ENCODE measurements at places on chromosomes 12 and 14.

- peak; percentile 34 for DNase-seq
These were observed 18.0 kb upstream of the NT5DC3 start for GRCh38 chr12:103858953-103859601.

GRCh38 chr14:23352506-23353432 lies at the start of gene SLC22A17:
Gene SLC22A17, minus strand, starts transcription at chr14:23352887.
- no peak for DNase-seq

GRCh38 chr14:70315942-70316341 lies 43.5 kb downstream of the COX16 start:
- no peak for DNase-seq

DNA sequence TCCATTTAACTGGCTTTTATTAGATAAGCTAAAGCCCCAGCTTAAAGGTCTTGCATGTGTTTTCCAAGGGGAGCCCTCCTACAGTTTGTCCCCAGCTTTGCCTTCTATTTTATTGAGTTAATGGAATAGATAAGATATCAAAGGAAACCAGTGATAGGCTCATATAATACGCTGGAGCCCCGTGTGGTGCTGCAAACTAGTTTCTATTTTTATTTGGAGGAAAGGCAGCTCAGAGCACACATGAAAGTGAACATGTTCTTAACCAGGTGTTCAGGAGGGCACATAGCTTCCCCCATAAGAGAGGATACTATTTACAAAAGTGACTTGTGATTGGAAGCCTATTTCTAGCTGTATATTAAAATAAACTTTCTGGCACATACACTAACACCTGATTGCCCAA lies 251.7 kb downstream of the PDZRN4 start:
- no peak for DNase-seq

DNA sequence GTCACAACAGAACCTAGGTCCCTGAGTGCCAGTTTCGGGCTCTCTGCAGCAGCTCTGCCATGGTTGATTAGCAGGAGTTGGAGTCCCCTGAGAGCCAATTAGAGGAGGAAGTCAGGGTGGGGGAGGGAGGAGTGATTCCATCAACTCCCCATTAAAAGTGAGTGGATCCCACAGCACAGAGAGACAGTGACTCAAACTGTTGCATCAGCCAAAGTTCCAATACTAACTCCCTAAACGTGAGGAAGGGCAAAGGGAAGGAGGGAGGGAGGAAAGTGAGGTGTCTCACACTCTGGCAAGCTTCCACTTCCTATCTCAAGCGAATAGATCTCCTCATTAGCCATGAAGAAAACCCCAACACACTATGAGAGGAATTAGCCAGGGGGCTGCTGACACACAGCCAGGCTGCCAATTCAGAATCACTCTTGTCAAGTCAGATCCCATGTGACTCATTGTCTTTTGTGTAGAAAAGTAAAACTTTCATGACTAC lies 23.6 kb downstream of the OR11H4 start:
- no peak for DNase-seq

DNA sequence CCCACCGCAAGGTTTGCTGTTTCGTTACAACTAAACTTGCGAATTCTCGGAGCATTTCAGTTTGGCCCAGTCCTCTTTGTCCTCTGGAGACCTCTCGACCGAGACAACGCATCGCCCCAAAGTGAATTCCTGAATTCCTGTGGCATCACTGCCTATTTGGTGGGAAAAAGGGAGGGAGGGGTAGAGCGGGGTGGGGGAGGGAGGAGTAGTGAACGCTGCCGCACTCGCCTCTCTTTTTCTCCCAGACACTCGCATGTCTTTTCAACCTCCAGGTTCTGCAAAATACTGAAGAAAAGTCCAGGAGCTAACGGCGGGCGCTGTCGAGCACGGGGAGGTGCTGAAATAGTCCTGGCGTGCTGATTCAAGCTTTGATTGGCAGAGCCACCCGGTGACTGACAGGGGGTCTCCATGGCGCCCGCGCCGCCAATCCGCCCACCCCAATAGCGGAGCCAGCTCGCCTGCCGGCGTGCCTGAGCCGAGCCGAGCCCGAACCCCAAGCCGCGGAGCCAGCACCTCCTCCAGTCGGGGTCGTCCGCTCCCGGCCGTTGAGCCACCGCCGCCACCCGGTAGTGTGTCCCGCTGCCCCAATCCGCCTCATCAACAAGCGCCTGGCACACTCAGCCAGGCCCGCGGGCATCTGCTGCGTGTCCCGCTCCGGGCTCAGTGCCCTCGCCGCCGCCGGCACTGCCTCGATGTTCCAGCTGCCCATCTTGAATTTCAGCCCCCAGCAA lies at the start of gene SIX6:
Gene SIX6, plus strand, starts transcription at position 440 of the 731 bp plus-strand sequence. Its CDS starts 253 bp downstream, at position 693.
- DNase-seq = no peak

DNA sequence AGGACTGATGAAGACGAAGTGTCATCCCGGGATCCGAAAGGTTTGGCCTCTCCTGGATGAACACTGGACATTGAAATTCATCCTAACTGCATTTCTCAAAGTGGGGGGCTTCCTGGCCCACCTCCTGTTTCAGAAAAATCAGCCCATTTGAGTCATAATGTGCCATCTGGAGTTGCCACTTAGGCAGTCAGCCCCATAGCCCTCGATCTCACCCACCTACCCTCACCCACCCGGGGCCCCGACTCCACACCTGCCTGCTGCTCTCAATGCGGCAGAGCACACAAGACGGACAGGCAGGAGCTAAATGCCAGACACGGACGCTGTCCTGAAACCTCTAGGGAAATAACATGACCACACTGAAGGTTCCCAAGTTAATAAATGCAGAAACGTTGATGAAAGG lies 12.6 kb downstream of the DLK1 start:
- DNase-seq = no peak

GRCh38 chr12:107236824-107237511 lies 143.6 kb upstream of the CRY1 start:
- DNase-seq = no peak

GRCh38 chr12:68106160-68106559 lies 53.4 kb downstream of the IFNG start:
- DNase-seq = no peak

Measured in erythroblast (primary cell).